Activated CD4-positive, alpha-beta T cell treated with anti-CD3 and anti-CD28 coated beads, Interleukin-2, amount 10 ng/mL, durations not matched to agents 24 days and 14 days (primary cell): ENCODE measurements at places on chromosomes 13 and 19.

GRCh38 chr19:43504426-43505185 lies at the start of gene PHLDB3:
PHLDB3 (minus strand) TSS chr19:43504746; CDS start chr19:43504118, 628 bp downstream.
- H3K27me3 ChIP-seq: no peaks in the 10 kb centered on the region
- H3K4me3 ChIP-seq: peak within 1 kb of the TSS; percentile 93
- peak; percentile 85 for DNase-seq

DNA sequence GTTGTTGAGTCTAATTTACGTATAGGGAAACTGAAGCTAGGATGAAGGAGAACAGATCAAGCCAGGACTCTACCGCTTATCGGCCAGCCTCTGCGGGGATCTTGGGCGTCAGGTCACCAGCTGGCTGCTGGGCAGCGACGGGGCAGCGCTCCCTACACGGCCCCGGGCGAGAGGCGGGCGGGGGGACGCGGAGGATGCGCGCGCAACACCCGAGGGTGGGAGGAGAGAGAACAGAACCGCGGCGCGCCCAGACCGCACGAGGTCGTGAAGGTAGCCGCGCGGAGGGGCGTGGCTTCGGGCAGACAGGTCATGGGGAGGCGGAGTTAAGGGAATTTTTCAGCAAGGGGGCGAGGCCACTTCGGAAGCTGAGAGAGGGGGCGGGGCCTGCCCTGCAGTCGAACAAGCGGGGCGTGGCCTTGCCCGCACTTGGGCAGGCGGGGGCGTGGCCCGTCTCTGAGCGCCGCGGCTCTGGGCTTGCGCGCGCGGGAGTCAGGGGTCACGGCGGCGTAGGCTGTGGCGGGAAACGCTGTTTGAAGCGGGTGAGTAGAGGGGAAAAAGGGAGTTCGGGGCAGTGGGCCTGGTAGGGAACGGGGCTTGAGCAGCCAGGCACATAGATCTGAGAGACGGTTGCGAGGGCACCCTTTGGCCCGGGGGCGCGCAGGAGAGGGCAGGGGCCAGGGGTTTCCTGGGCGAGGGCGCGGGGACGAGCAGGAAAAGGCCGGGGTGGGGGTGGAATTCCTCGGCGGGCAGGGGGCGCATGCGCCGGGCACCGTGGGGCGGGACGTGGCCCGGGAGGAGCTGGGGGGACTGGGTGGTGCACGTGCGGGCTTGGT lies at the start of gene POLD1:
TSS of gene POLD1 (plus strand) at position 496 of the 833 bp plus-strand sequence. CDS start 14,505 bp downstream, outside the sequence.
- peaks cover 27% of the 10 kb centered on the region for H3K4me1 ChIP-seq
- DNase-seq: peak; percentile 100
- peaks cover 44% of the 10 kb centered on the region for H3K36me3 ChIP-seq

- no peaks in the 10 kb centered on the region for H3K27me3 ChIP-seq
- no peaks in the 10 kb centered on the region for H3K36me3 ChIP-seq
- peak overlapping the region; percentile 15 for H3K27ac ChIP-seq
- H3K4me1 ChIP-seq: peaks cover 31% of the 10 kb centered on the region
Measured at GRCh38 chr13:24217601-24218281, 57.2 kb downstream of the SPATA13 start.

GRCh38 chr19:55650126-55650557 lies 2.1 kb downstream of the CCDC106 start:
- H3K27ac ChIP-seq: peak overlapping the region; percentile 86
- peaks cover 30% of the 10 kb centered on the region for H3K36me3 ChIP-seq
- peaks cover 32% of the 10 kb centered on the region for H3K4me1 ChIP-seq
- DNase-seq: no peak
- H3K27me3 ChIP-seq: peaks cover 1% of the 10 kb centered on the region

DNA sequence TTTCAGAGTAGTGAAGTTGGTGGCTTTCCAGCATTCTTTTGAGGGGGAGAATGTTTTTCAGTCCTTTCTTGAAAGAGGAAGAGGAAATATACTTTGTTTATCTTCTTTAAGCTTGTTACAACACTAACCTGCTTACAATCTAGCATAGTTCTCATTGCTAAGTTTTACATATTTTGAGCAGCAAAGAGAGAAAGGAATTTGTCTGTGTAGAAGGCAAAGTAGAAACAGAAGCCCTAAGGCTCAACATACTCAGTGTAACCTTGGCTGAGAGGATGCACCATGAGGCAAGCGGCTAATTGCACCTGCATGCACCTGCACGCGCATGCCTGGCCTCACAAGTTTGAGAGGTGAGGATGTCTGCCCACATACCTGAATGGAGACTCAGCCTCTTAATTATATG lies 2.2 kb downstream of the FRY start:
- peaks cover 57% of the 10 kb centered on the region for H3K4me1 ChIP-seq
- no peak for DNase-seq

DNA sequence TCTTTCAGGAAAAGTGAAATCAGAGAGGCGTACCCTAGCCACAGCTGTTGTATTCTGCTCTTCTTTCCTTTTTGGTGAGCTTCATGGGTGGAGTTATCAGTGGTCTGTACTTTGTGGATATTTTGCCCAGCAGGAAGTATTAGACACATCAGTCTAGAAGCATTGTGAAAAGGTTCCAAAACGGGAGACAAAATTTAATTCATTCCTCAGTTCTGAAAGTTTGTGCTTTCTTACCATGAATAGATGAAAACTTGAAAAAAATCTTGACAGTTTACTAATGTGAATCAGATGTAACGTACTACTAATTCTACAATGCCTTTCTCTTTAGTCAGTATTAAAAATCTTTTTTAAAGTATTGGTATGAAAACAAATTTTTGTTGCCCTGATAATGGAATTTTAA lies 116.8 kb downstream of the DNAJC3 start:
- H3K27ac ChIP-seq: no peak overlapping the region
- no peak for DNase-seq
- H3K27me3 ChIP-seq: no peaks in the 10 kb centered on the region
- H3K4me1 ChIP-seq: no peaks in the 10 kb centered on the region
- H3K36me3 ChIP-seq: peaks cover 31% of the 10 kb centered on the region
- H3K4me3 ChIP-seq: no peak overlapping the region

- no peak overlapping the region for H3K4me3 ChIP-seq
- peaks cover 6% of the 10 kb centered on the region for H3K4me1 ChIP-seq
- no peak for DNase-seq
- H3K36me3 ChIP-seq: no peaks in the 10 kb centered on the region
- peak overlapping the region; percentile 11 for H3K27ac ChIP-seq
- no peaks in the 10 kb centered on the region for H3K27me3 ChIP-seq
Measured at GRCh38 chr13:33367926-33368325, 82.4 kb upstream of the STARD13 start.

- no peaks in the 10 kb centered on the region for H3K27me3 ChIP-seq
- peaks cover 58% of the 10 kb centered on the region for H3K4me1 ChIP-seq
- H3K4me3 ChIP-seq: peak overlapping the region; percentile 66
Measured at GRCh38 chr19:54209811-54210494, 9.3 kb downstream of the RPS9 start.

GRCh38 chr19:50147462-50148423 lies 15.3 kb downstream of the IZUMO2 start:
- peaks cover 14% of the 10 kb centered on the region for H3K27me3 ChIP-seq
- peaks cover 9% of the 10 kb centered on the region for H3K4me1 ChIP-seq
- H3K36me3 ChIP-seq: no peaks in the 10 kb centered on the region
- H3K27ac ChIP-seq: no peak overlapping the region

DNA sequence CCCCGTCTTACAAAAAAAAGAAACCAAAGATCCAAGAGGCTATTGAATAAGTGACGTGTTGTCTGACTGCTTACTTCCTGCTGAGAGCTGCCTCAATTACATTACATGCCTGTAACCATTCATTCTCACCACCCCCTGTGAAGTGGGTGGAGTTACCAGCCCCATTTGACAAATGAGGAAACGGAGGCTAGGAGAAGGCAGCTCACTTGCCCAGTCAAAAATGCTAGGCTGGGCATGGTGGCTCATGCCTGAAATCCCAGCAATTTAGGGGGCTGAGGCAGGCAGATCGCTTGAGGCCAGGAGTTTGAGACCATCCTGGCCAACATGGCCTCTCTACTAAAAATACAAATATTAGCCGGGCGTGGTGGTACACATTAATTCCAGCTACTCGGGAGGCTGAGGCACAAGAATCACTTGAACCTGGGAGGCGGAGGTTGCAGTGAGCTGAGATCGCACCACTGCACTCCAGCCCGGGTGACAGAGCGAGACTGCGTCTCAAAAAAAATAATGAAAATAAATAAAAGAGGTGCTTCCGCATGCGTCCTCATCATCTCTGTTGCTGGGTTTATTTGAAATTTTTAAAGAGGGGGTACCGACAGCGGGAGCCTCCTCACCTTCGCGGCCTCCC lies 499 bp downstream of the LSM7 start:
- peaks cover 51% of the 10 kb centered on the region for H3K4me1 ChIP-seq
- peak overlapping the region; percentile 97 for H3K27ac ChIP-seq
- H3K4me3 ChIP-seq: peak overlapping the region; percentile 95
- peaks cover 36% of the 10 kb centered on the region for H3K36me3 ChIP-seq

GRCh38 chr13:101453784-101454201 lies 1.3 kb downstream of the ITGBL1 start:
- no peaks in the 10 kb centered on the region for H3K4me1 ChIP-seq
- no peak overlapping the region for H3K4me3 ChIP-seq
- DNase-seq: no peak
- no peaks in the 10 kb centered on the region for H3K36me3 ChIP-seq

GRCh38 chr19:38003438-38004185 lies 96.6 kb downstream of the SIPA1L3 start:
- no peaks in the 10 kb centered on the region for H3K36me3 ChIP-seq
- no peak overlapping the region for H3K27ac ChIP-seq
- peaks cover 3% of the 10 kb centered on the region for H3K4me1 ChIP-seq
- H3K4me3 ChIP-seq: no peak overlapping the region
- peak; percentile 59 for DNase-seq

DNA sequence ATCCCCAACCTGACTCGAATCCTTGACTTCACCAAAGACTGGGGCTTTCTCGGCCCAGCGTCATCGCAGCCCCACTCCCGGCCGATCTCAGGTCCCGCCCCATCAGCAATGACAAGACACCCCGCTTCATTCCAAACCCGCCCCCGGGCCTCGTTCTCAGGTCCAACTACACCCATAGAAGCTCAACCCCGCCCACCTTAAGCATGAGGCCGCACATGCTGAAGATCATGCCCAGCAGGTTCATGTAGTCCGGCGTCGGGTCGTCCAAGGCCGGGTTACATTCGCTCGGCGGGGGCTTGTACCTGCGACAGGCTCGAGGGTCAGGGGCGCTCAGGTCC lies 2.3 kb downstream of the WDR83 start:
- H3K4me1 ChIP-seq: peaks cover 46% of the 10 kb centered on the region
- peak overlapping the region; percentile 92 for H3K4me3 ChIP-seq
- DNase-seq: peak; percentile 92
- no peaks in the 10 kb centered on the region for H3K27me3 ChIP-seq
- H3K27ac ChIP-seq: peak overlapping the region; percentile 100

DNA sequence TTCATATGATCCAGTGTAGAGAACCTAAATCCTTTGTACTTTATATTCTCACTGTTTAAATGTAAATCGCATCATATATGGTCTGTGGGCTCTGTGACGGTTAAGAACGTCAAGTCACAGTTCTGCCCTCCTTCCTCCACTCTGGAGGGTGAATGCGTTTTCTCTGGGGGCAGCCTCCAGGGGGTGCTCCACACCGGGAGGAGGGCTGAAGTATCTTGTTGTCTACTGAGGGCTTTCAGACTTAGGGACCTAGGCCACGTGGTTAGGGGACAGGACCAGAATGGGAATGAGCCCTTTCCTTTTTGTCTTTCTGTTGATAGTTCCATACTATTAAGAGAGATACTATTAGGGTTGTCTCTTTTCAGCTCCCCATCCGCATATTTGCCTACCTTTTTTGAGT lies 504.9 kb downstream of the FGF9 start:
- H3K4me3 ChIP-seq: no peak overlapping the region
- no peaks in the 10 kb centered on the region for H3K27me3 ChIP-seq
- no peaks in the 10 kb centered on the region for H3K4me1 ChIP-seq

- no peaks in the 10 kb centered on the region for H3K36me3 ChIP-seq
- DNase-seq: no peak
- H3K27me3 ChIP-seq: no peaks in the 10 kb centered on the region
- no peak overlapping the region for H3K27ac ChIP-seq
- H3K4me3 ChIP-seq: no peak overlapping the region
- no peaks in the 10 kb centered on the region for H3K4me1 ChIP-seq
Measured at GRCh38 chr13:85223883-85224656, 575.1 kb downstream of the SLITRK6 start.

- no peak for DNase-seq
- no peaks in the 10 kb centered on the region for H3K27me3 ChIP-seq
- peaks cover 28% of the 10 kb centered on the region for H3K4me1 ChIP-seq
- peaks cover 12% of the 10 kb centered on the region for H3K36me3 ChIP-seq
- H3K27ac ChIP-seq: no peak overlapping the region
- H3K4me3 ChIP-seq: no peak overlapping the region
Measured at GRCh38 chr13:79427265-79427664, 21.2 kb upstream of the RBM26 start.

DNA sequence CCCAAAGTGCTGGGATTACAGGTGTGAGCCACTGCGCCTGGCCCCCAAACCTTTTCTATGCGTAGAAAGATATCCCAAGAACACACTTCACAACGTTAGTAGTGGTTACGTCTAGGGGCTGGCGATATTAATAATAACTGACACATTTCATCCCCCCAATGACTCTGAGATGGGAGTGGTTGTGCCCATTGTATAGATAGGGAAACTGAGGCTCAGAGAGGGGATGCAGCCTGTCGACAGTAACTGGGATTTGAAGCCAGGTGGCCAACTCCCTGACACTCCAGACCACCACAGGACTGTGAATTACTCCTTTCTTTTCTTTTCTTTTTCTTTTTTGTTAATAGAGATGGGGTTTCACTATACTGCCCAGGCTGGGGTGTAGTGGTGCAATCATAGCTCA lies 25.3 kb upstream of the PTPRS start:
- no peaks in the 10 kb centered on the region for H3K27me3 ChIP-seq
- H3K36me3 ChIP-seq: no peaks in the 10 kb centered on the region
- no peak overlapping the region for H3K27ac ChIP-seq
- no peaks in the 10 kb centered on the region for H3K4me1 ChIP-seq

- no peaks in the 10 kb centered on the region for H3K4me1 ChIP-seq
- no peaks in the 10 kb centered on the region for H3K27me3 ChIP-seq
- no peak for DNase-seq
Measured at GRCh38 chr19:27718234-27718633, 1494.7 kb downstream of the UQCRFS1 start.

DNA sequence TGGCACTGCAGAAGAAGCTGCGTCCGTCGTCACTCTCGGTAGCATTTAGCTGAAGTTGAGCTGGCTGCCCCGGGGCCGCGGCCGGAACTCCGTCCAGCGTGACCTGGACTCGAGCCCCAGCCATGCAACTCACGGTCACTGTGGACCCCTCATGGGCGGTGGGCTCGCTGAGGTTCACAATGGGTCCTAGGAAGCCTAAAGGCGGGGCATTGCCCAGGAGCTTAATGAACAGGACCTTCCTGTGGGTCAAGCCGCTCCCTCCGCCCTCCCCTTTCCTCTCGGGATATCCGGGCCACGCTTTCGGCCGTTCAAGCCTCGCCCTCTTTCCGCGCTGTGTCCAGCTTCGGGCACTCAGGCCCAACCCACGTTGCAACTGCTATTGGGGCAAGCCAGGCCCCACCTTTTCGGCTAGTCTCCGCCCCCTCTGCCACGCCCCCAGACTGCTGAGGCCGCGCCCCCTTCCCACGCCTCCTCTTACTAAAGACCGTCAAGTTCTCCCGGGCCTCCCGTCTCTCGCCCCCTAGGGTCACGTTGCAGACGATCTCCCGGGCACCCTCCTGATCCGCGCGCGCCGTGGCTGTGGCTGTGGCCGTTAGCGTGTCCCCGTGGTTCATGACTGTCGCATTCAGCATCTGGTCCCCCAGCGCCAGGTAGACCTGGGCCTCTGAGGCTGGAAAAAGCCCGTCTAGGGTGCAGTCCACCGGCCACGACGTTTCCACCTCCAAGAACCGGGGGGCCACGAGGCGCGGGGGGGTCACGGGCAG lies 1.4 kb upstream of the RAVER1 start:
- no peak overlapping the region for H3K27ac ChIP-seq
- H3K36me3 ChIP-seq: peaks cover 37% of the 10 kb centered on the region
- H3K27me3 ChIP-seq: no peaks in the 10 kb centered on the region
- H3K4me3 ChIP-seq: peak overlapping the region; percentile 96
- peaks cover 35% of the 10 kb centered on the region for H3K4me1 ChIP-seq
